ENCODE measurements at places on chromosomes 1 and 21. TPM values are rescaled to one million over a fixed set of nuclear protein-coding genes. Genes with fewer than 3 reads are reported as not detected.

KMO gene
- polyA plus RNA-seq = not detected

JAK1 gene
- polyA plus RNA-seq = 265 TPM

ZNF697 gene
- polyA plus RNA-seq = not detected

RGS18 gene
- polyA plus RNA-seq = 1.3 TPM

FMO4 gene
- 4.1 TPM for polyA plus RNA-seq

ZSCAN20 gene
- 0.68 TPM for polyA plus RNA-seq

ANKRD45 gene
- not detected for polyA plus RNA-seq

UBE2U gene
- not detected for polyA plus RNA-seq

GRCh38 chr1:24725209-24725651, 20.0 kb upstream of the CLIC4 start:
- no peaks in the 10 kb centered on the region for H3K36me3 ChIP-seq
- no peak for DNase-seq
- peaks cover 5% of the 10 kb centered on the region for H3K4me1 ChIP-seq
- peaks cover 5% of the 10 kb centered on the region for H3K27me3 ChIP-seq

GRCh38 chr1:220604926-220605325, 77.0 kb downstream of the MARK1 start:
- H3K4me3 ChIP-seq = no peak overlapping the region
- no peaks in the 10 kb centered on the region for H3K36me3 ChIP-seq
- no peak for DNase-seq
- no peaks in the 10 kb centered on the region for H3K4me1 ChIP-seq

DNA sequence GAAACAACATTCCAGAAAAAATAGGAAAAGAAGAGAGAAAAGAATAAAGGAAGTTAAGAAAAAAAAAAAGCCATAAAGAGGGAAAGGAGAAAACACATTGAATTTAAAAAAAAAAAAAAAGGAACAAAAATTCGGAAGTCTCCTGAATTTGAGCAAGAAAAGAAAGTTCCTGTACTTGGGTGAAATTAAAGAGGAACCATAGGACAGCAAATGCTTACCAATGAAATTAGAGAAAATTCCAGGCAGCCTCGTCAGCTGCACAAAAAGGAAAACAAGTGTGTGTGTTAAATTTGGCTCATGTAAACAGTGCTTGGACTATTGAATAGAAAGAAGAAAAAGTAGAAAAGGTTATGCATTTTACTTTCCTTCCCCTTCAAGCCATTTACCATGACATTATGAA, 4.9 kb downstream of the IL12RB2 start:
- H3K36me3 ChIP-seq = peaks cover 3% of the 10 kb centered on the region
- no peak overlapping the region for H3K4me3 ChIP-seq
- DNase-seq = no peak
- H3K27me3 ChIP-seq = peaks cover 3% of the 10 kb centered on the region
- peaks cover 51% of the 10 kb centered on the region for H3K4me1 ChIP-seq

GRCh38 chr1:167681024-167681423, 40.8 kb upstream of the MPZL1 start:
- H3K4me3 ChIP-seq = no peak overlapping the region
- H3K4me1 ChIP-seq = peaks cover 25% of the 10 kb centered on the region
- DNase-seq = no peak
- no peaks in the 10 kb centered on the region for H3K36me3 ChIP-seq
- H3K27ac ChIP-seq = no peak overlapping the region

GRCh38 chr21:31606081-31606874, 53.2 kb upstream of the SOD1 start:
- H3K4me3 ChIP-seq = no peak overlapping the region
- no peaks in the 10 kb centered on the region for H3K36me3 ChIP-seq
- no peak for DNase-seq
- peaks cover 3% of the 10 kb centered on the region for H3K27me3 ChIP-seq
- no peak overlapping the region for H3K27ac ChIP-seq

- no peak overlapping the region for H3K4me3 ChIP-seq
- H3K4me1 ChIP-seq = no peaks in the 10 kb centered on the region
- H3K27ac ChIP-seq = no peak overlapping the region
- DNase-seq = no peak
- H3K36me3 ChIP-seq = no peaks in the 10 kb centered on the region
- peaks cover 2% of the 10 kb centered on the region for H3K27me3 ChIP-seq
Observed at GRCh38 chr1:177965293-177965692, 4.6 kb downstream of the SEC16B start.

- H3K27ac ChIP-seq = no peak overlapping the region
- DNase-seq = no peak
- H3K36me3 ChIP-seq = no peaks in the 10 kb centered on the region
- no peak overlapping the region for H3K4me3 ChIP-seq
Observed at GRCh38 chr1:25524568-25525360, 18.6 kb upstream of the LDLRAP1 start.

DNA sequence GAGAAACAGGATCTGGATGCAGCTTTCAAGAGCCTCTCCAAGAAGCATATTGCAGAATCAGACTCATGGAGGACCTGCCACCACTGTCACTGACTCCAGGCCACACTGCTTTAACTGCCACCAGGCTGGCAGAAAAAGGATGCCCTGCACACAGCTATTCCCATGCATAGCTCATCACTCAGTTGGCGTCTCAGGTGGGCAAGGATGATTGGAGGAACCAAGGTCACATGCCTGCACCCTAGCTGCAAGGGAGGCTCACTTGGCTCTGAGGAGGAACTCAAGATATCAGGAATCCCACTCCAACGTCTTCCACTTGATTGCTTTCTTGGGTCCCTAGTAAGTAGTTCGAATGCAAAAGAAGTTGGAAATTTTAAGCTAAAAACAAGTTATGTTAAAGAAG, 19.6 kb upstream of the SPOCD1 start:
- H3K27ac ChIP-seq = no peak overlapping the region
- no peak overlapping the region for H3K4me3 ChIP-seq
- no peaks in the 10 kb centered on the region for H3K36me3 ChIP-seq
- DNase-seq = no peak

DNA sequence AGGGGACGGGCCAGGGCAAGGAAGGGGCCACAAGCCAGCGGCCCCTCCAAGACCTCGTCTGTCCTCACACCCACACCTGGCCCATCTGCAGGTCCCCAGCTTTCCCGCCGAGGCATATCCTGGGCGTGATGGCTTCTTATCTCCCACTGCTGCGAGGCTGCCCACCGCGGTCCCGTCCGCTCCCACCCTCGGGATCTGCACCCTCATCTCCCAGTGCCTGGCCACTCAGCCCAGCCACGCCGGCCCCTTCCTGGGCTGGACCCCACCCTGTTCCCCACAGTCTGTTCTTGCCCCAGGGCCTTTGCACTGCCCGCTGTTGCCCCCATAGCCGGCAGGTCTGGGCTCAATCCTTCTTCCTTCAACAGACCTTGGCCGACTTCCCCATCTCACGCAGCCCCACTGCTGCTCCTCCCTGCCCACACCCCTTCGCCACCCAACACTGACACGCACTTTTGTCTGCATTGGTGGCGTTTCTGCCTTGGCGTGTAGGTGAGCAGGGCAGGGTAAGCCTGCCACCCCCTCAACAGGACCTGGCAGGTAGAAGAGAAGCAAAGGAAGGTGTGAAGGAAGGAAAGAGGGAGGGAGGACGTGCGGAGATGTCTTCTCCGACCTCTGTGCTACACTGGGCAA, 4.4 kb upstream of the TTC34 start:
- H3K4me3 ChIP-seq = no peak overlapping the region
- H3K36me3 ChIP-seq = no peaks in the 10 kb centered on the region
- no peaks in the 10 kb centered on the region for H3K4me1 ChIP-seq
- DNase-seq = no peak
- no peaks in the 10 kb centered on the region for H3K27me3 ChIP-seq

DNA sequence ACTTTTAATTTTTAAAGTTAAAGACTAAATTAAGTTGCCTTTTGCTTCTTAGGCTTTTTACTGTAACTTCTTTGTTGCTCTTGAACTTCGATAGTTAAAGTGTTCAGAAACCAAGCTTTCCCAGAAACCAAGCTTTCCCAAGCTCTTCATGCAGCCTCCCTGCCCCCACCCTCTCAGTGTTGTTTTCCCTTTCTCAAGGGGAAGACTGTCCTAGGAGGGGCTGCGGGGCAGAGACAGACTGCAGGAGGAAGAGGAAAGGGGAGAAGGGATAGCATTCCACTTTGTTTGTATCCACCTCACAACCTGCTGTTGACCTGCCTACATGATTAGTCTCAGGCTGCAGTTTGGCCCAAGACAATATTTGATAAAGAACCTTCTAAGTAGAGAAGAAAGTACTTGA, 39.0 kb upstream of the DIPK1A start:
- no peak for DNase-seq
- no peaks in the 10 kb centered on the region for H3K36me3 ChIP-seq
- no peak overlapping the region for H3K4me3 ChIP-seq
- H3K27me3 ChIP-seq = peaks cover 4% of the 10 kb centered on the region
- no peak overlapping the region for H3K27ac ChIP-seq
